ENCODE measurements at places on chromosomes 2 and 18. TPM values are rescaled to one million over a fixed set of nuclear protein-coding genes. Genes with fewer than 3 reads are reported as not detected.

- H3K4me3 ChIP-seq, result no peak overlapping the region
- no peaks in the 10 kb centered on the region for H3K27me3 ChIP-seq
- DNase-seq, result no peak
- no peaks in the 10 kb centered on the region for H3K4me1 ChIP-seq
These were observed 214.5 kb downstream of the ZBTB7C start for GRCh38 chr18:48194591-48195181.

DNA sequence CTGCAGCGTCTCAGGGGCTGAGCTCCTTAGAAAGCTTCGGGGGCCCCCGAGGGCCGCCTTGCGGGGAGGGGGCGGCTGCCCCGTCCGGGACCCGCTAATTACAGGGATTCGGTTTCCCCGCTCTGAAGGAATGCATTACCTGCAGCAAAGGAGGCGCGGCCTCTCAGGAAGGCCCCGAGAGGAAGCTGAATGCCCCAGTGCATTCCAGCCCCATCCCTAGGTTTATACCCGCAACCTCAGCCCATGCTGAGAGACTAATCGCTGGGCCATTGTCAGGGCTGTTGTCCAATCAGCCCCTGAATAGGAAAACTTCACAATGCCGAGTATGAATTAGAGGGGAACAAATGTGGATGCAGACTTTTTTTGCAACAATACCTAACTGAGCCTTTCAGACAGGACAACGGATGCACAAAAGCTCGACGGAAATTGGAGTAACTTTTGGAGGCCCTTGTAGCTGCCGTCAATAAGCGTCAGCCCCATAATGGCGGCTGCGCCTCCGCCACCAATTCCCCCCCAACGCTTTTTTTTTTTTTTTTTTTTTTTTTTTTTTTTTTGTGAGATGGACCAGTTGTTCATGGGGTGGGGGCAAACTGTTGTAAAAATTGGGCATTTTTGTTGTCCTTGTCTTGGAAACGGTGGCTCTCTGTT, 138.6 kb upstream of the SIX3 start:
- H3K27me3 ChIP-seq, result no peaks in the 10 kb centered on the region
- no peaks in the 10 kb centered on the region for H3K36me3 ChIP-seq
- no peak for DNase-seq
- no peaks in the 10 kb centered on the region for H3K4me1 ChIP-seq

DNA sequence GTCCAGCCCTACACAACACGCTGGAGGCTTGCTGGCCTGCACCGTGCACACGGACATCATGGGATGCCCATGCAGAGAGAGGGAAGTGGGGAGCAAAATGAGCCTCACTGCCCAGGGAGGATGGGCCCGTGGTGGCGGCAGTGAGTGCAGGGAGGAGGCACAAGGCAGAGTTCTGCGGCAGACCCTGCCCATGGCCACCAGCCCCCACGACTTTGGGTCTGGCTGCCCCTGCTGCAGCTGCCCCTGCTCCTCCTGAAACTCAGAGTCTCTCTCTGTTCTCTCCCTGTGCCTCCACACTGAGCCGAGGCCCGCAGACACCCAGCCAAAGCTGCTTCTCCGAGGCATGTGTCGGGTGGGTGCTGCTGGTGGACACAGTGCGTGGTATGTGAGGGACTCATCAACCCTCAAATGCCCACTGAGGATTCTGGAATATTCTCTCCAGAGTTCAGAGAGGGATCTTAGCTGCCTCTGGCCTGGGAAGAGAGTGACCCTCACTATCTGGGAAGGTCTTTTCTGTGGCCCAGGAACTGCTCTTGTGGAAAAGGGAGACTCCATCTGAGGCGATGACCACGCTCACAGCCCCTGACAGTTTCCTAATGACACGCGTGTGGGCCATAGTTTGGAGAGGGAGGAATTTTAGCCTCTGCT, 45.1 kb upstream of the HPCAL1 start:
- peak; percentile 15 for DNase-seq
- H3K27ac ChIP-seq, result no peak overlapping the region
- no peak overlapping the region for H3K4me3 ChIP-seq
- no peaks in the 10 kb centered on the region for H3K4me1 ChIP-seq
- no peaks in the 10 kb centered on the region for H3K36me3 ChIP-seq

GRCh38 chr2:203621981-203622515, 84.4 kb upstream of the CD28 start:
- H3K4me3 ChIP-seq, result no peak overlapping the region
- H3K27me3 ChIP-seq, result no peaks in the 10 kb centered on the region
- no peaks in the 10 kb centered on the region for H3K36me3 ChIP-seq
- no peak for DNase-seq
- peaks cover 1% of the 10 kb centered on the region for H3K4me1 ChIP-seq
- no peak overlapping the region for H3K27ac ChIP-seq

The PLGLB2 gene
- total RNA-seq, result 0.62 TPM

The TWIST2 gene
- 16.4 TPM for total RNA-seq

The MCFD2 gene
- 122 TPM for total RNA-seq

DNA sequence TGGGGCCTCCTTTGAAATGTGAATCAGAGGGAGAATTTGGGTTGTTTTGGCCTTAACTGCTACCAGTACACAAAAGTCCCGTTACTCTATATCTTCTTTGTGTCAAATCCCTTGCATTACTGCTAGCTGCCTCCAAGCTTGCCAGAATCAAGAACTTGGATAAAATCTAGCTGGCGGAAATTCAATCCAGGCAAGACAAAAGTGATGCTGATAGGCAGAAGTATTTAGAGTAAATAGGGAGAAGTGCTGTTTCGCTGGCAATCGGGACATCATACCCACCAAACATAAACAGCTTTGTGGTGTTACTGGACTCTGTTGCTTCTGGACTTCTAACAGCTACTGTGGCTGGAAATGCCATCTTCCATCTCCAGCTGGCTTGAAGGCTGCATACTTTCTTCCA, 2.5 kb downstream of the IFIH1 start:
- no peaks in the 10 kb centered on the region for H3K27me3 ChIP-seq
- H3K4me3 ChIP-seq, result no peak overlapping the region
- no peaks in the 10 kb centered on the region for H3K36me3 ChIP-seq
- DNase-seq, result no peak

- H3K36me3 ChIP-seq, result no peaks in the 10 kb centered on the region
- H3K4me1 ChIP-seq, result no peaks in the 10 kb centered on the region
- H3K27me3 ChIP-seq, result no peaks in the 10 kb centered on the region
- DNase-seq, result no peak
- H3K27ac ChIP-seq, result no peak overlapping the region
These were observed 105.3 kb downstream of the PAX3 start for GRCh38 chr2:222193328-222193983.

DNA sequence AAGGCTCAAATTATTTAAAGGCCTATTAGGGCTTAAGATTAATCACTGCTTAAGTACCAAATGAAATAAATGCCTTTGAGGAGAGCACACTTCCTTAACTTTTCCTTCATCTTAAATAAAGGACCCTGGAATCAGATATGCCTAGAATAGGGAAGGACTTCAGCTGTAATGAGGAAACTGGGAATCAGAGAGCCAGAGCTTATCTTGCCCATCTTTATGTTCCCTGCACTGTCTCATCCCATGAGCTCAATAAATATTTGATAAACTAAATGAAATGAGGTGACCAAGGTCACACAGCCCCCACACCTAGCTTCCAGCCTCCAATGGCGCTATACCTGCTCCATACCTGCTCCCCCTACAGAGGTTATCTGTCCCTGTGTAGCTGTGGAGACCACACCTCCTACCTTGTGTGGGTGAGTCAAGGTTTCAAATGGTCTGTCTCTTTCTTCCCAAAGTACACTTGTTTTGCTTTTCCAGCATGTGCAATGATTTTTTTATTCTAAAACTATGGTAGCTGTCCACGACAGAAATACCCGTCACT, 23.4 kb upstream of the NEDD4L start:
- no peaks in the 10 kb centered on the region for H3K4me1 ChIP-seq
- no peak for DNase-seq
- no peak overlapping the region for H3K27ac ChIP-seq
- no peaks in the 10 kb centered on the region for H3K27me3 ChIP-seq

GRCh38 chr18:32968248-32968647, 195.4 kb upstream of the KLHL14 start:
- H3K27me3 ChIP-seq, result no peaks in the 10 kb centered on the region
- H3K4me3 ChIP-seq, result no peak overlapping the region
- no peaks in the 10 kb centered on the region for H3K4me1 ChIP-seq
- no peak for DNase-seq
- no peak overlapping the region for H3K27ac ChIP-seq

DNA sequence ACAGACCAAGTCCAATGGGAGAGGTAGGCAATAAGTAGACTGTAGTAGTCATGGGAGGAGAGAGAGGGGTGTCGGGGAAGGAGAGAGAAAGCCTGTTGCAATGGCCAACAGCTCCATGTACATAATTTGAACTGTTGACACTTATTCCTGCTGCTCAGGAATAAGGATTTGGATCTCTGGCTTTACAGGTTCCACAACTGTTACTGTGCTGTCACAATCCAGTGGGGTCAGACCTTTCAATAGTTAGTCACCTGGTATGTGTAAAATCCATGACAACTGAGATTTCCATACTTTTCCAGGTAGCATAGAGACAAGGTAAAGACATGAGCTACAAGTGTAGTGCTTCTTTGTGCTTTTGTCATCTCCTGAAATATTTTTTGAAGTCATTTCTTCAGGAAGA, 47.5 kb upstream of the RIOK3 start:
- no peaks in the 10 kb centered on the region for H3K27me3 ChIP-seq
- DNase-seq, result no peak
- H3K27ac ChIP-seq, result no peak overlapping the region
- H3K36me3 ChIP-seq, result no peaks in the 10 kb centered on the region
- no peaks in the 10 kb centered on the region for H3K4me1 ChIP-seq

Data from aorta (tissue), 5 donors.